ENCODE measurements at places on chromosomes 7 and 10.

- no peak for DNase-seq
These were observed 81.3 kb upstream of the KLF6 start for GRCh38 chr10:3866332-3866731.

DNA sequence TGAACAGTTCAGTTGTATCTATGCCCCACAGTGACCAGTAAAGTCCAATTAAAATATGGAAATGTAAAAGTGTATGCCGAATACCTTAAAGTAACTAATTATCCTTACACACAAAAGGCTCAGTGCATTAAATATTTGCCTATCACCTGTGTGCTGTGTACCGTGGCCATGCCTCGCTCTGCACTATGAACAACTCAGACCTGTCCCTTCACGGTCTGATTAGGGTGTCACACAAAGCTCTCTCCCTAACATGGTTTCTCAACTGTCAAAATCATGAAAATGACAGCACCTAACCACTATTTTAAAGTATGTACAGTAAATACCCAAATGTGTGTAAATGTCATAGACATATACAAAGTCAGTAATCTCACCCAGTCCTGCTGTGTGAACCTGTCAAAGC lies 43.1 kb downstream of the STK17A start:
- no peak for DNase-seq

- no peak for DNase-seq
These were observed 23.5 kb downstream of the GET4 start for GRCh38 chr7:899806-900205.

DNA sequence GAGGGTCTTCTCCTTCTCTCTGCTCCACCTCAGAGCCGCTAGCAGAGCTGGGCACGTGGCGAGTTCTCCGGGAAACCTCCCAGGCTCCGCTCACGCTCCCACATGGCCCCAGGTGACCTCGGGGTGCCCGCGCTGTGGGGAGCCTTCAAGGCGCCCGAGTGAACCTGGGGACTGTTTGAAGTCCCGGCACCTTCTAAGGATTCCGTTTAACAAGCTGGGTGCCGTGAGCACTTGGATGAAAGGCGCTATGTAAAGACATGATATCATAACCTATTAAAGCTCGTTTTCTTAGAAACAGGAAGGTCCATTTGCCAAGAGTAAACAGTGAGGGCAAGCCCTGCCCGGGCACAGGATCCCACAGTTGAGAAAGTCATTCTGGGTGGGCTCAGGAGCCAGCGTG lies 15.8 kb upstream of the MYL10 start:
- DNase-seq: no peak

DNA sequence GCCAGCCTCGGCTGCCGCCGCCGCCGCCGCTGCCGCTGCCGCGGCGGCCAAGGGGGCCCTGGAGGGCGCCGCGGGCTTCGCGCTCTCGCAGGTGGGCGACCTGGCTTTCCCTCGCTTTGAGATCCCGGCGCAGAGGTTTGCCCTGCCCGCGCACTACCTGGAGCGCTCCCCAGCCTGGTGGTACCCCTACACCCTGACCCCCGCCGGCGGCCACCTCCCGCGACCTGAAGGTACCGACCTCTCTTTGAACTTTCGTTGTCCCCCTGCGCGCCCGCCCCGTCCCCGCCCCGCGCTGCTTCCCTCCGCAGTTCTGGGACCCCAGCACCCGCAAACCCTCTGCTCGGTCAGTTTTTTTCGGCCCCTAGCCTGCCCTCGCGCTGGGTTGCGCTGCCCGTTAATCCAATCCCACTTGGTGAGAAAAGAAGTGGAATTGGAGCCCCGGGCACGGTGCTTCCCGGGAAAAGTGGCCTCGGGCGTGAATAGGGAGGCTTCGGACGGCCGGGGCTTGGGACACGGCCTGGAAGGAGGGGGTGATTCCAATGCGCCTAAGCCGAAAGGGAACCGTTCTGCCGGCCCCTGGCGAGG lies 543 bp downstream of the HMX3 start:
- DNase-seq: no peak

GRCh38 chr7:2688409-2689342 lies 674 bp downstream of the AMZ1 start:
- DNase-seq: no peak

- peak; percentile 2 for DNase-seq
These were observed 1.1 kb downstream of the DENND11 start for GRCh38 chr7:141700848-141701371.

DNA sequence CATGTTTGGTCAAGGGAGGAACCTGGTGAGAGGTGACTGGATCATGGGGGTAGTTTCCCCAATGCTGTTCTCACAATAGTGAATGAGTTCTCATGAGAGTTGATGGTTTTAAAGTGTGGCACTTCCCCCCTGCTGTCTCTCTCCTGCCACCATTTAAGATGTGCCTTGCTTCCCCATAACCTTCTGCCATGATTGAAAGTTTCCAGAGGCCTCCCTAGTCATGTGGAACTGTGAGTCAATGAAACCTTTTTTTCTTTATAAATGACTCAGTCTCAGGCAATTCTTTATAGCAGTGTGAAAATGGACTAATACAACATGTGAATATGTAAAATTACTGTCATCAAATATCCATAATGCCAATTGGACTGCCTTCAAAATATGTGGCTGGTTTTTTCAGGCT lies 165.5 kb upstream of the TARP start:
- DNase-seq: no peak

DNA sequence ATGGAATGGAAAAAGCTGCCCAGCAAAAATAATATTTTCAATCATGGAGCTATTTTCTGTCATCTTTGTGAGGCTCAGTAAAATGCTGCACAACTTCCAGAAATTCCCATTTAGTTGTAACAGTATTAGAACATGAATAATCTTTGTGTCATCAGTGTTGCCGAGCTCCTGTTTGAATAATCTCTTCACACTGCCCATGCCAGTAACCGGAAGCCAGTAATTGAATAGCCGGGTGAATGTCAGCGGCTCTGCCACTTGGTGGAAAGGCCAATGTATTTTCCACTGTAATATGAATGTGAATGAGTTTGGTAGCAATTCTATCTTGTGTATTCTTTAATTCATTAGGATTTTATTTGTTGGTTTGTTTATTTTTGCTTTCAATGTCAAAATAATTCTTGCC lies 172.5 kb upstream of the INSYN2A start:
- no peak for DNase-seq

GRCh38 chr7:77276120-77276519 lies 76.5 kb upstream of the FGL2 start:
- no peak for DNase-seq

Measured in stimulated activated CD8-positive, alpha-beta memory T cell treated with anti-CD3 and anti-CD28 coated beads, Interleukin-2, amount 100 ng/mL, for 48 hours (primary cell).